ENCODE measurements at places on chromosomes 2 and 18. TPM values are rescaled to one million over a fixed set of nuclear protein-coding genes. Genes with fewer than 3 reads are reported as not detected.

SLC5A7 gene
- not detected for total RNA-seq

FAM98A gene
- total RNA-seq: 39.2 TPM

RMDN2 gene
- total RNA-seq: 8.5 TPM

NEU4 gene
- total RNA-seq: not detected

GFPT1 gene
- 58.0 TPM for total RNA-seq

APCDD1 gene
- total RNA-seq: 4.4 TPM

DHRS9 gene
- total RNA-seq: not detected

SF3B6 gene
- total RNA-seq: 116 TPM

VSNL1 gene
- total RNA-seq: 0.06 TPM

SMIM21 gene
- total RNA-seq: not detected

KCNK3 gene
- 8.2 TPM for total RNA-seq

CPLX4 gene
- not detected for total RNA-seq

CDK15 gene
- 0.12 TPM for total RNA-seq

LRPPRC gene
- 47.7 TPM for total RNA-seq

C2orf80 gene
- not detected for total RNA-seq

SERPINB7 gene
- not detected for total RNA-seq

ZNF804A gene
- 0.25 TPM for total RNA-seq

COL4A4 gene
- total RNA-seq: 33.4 TPM

DYNAP gene
- total RNA-seq: not detected

WDR43 gene
- total RNA-seq: 59.9 TPM

G6PC2 gene
- total RNA-seq: not detected

TMEM214 gene
- total RNA-seq: 38.1 TPM

OLA1 gene
- total RNA-seq: 110 TPM

PLEKHH2 gene
- 1.9 TPM for total RNA-seq

LYPD6 gene
- total RNA-seq: 0.13 TPM

ALPG gene
- total RNA-seq: not detected

ST8SIA5 gene
- total RNA-seq: under 0.01 TPM

Data from aortic smooth muscle cell (primary cell).